Activated CD4-positive, CD25-positive, alpha-beta regulatory T cell (primary cell): ENCODE measurements at places on chromosomes 6 and 20.

GRCh38 chr20:19729672-19730071 is 28.4 kb upstream of the RIN2 start:
- no peak for DNase-seq

DNA sequence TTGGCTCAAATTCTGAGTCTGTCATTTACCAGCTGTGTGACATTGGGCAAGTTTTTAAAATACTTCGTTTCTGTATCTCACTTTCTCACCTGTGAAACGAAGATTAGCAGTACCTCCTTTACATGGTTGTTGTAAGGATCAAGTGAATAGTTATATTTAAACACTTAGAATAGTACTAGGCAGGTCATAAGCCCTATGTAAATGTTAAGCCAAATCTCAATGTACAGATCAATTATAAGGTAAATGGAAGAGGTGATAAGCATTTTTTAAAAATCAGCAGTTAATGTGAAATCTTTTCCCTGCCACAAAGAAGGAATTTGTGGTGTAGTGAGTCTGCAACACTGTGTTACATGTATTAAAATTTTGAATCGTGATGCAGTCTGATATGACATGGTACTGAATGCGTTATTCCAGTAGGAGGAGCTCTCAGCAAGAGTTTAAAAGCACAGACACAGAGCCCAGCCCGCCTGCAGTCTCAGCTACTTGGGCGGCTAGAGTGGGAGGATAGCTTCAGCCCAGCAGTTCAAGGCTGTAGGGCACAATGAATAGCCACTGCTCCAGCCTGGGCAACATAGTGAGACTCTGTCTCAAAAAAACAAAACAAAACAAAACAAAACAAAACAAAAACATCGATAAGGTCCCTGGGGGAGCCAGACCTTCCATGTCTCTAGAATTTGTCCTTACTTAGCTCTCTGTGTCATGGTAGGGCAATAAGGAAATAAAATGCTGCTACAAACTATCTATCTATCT is 46.0 kb downstream of the GTF2H5 start:
- no peak for DNase-seq

DNA sequence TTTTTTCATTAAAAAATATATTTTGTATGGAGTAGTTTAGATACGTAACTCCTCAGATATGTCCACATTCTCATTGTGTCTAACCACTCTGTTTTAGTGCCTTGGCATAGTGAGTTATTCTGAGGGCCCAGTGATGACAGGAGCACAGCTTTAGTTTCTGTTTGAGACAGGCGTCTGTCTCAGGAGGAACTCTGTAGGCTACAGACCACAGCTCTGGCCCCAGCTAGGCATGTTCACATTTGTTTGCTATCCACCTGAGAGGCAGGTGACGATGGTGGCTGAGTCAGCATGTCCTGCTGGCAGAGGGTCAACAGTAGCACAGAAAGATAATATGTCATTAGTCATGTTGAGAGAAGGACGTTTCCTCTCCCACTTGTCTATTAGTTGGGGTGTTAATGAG is 16.3 kb downstream of the LRRC1 start:
- DNase-seq = no peak

DNA sequence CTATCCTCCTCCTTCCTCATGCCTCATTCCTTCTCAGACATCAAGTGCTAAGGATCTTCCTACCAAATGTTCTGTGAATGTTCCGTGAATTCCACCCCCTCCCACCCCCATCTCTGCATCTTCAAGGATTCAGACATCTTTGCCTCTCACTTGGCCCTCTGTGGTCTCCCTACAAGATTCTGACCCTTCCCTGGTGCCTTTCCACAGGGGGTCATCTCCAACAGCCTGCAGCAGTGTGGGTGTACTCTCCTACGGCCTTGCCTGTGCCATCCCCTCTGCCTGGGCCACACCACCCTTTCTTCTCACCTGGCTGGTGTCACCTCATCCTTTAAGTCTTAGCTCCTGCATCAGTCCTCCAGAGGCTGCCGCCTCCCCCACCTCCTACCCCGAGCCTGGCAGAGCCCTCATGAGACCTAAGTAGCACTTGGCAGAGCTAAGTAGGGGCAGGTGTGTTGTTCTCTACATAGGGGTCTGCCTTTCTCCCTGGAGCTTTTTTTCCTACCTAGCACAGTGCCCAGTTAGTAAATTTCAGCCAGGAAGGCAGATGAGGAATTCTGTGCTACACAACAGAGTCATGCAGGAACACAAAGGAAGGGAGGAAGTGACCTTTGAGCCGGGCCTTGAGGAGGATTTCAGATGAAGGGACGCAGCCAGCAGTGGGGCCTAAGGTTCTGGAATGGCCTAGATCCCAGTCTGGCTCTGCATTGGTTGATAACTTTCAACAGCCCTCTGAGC is 43.1 kb downstream of the TM9SF4 start:
- DNase-seq = no peak

DNA sequence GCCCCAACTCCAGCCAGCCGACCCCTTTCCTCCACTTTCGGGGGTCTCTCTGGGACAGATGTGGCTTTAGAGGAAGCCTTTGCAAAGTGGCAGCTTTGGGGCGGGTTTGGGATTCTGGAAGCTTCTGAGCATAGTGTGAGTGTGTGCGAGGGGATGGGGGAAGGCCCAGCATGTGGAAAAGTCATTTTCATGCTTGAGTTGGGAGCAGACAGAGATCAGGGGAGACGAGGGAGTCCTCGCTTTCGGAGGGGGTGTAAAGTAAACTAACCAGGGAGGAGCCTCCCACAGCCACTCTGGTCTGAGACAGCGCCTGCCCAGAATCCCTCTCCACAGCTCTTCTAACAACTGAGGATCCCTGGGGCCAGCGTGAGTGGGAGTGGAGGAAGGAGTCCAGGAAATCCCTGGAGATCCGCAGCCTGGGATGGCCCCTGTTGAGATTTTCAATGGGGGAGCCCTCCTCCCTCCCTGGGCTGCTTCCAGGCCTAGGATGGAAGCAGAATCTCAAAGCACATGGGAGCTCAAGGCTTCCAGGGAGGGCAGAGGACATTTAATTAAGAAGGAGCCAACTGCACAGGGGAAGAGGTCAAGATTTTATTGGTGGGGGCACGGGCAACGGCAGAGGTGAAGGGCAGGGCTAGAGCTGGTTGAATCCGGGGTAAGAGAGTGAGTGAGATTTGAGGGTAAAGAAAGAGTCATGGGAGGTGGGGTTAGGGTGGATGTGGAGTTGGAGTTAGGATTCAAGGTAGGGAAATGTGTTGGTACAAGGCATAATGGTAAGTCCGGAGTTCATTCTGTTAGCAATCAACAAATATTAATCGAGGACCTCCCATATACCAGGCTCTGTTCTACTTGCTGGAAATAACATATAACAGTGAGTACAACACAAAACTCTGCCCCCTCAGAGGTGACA is 102.3 kb upstream of the FOXP4 start:
- DNase-seq = no peak

DNA sequence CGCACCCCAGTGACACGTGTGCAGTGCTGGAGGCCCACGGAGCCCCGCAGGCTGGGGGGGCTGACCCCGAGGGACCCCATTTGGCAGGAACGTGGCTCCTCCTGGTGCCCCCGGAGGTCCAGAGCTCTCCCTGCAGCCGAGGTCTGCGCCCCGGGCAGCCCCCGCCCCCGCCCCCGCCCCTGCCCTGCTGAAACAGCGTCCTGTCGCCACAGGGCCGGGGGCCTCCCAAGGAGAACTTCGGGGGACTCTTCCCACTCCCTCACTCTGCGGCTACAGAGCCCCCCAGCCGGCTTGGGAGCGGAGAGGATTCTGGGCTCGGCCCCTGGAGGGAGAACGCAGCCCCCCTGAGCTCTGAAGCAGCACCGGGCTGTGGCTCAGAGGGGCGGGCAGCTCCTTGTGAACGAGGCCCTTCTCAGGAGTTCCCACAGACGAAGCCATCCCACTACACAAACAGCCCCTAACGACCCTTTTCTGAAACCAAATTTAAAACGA is 115.2 kb downstream of the DLL1 start:
- DNase-seq = no peak

GRCh38 chr20:50587291-50587961 is 77.2 kb downstream of the PTPN1 start:
- DNase-seq = no peak

GRCh38 chr6:125863023-125863422 is 72.3 kb downstream of the NCOA7 start:
- DNase-seq = no peak

GRCh38 chr6:18990059-18990978 is 603.2 kb downstream of the RNF144B start:
- no peak for DNase-seq

DNA sequence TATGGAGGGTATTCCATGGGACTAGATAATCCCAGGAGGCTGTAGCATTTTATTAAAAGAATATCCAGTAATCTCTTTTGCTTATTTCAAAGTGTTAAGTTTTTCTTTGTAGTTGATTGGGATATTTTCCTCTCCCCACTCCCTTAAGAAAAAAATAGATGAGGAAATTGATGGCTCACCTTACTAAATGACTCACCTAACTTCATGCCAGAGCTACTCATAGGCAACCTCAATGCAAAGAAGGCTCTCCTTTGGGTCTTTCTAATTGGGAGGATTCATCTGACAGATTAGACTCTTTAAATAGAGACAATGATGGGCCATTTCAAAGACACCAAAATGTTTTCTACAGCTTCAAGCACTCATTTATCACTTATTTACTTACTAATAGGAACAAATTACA is 528.5 kb upstream of the BTBD3 start:
- DNase-seq = no peak

- no peak for DNase-seq
Observed at GRCh38 chr20:63246490-63247288, 7.6 kb downstream of the NKAIN4 start.

- no peak for DNase-seq
Observed at GRCh38 chr6:35220711-35221110, 7.0 kb downstream of the SCUBE3 start.

GRCh38 chr6:131292145-131292938 is 157.1 kb downstream of the AKAP7 start:
- DNase-seq = no peak
